ENCODE measurements at places on chromosomes 11 and 22.

DNA sequence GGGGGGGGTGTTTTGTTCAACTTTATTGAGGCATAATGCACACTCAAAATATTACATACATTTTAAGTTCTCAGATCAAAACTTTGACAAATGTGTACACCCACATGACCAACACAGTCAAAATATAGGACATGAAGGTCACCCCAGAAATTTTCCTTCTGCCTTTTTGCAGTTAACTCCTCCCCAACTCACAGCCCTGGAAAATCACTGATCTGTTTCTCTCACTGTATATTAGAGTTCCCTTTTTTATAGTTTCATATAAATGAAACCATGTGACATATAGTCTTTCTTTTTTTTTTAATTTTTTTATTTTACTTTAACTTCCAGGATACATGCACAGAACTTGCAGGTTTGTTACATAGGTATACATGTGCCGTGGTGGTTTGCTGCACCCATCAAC, 4.6 kb downstream of the TMPRSS5 start:
- DNase-seq = no peak

- no peak for DNase-seq
Observed at GRCh38 chr11:118109231-118109630, 22.5 kb upstream of the SMIM35 start.

- no peak for DNase-seq
Observed at GRCh38 chr11:93033093-93033492, 63.6 kb downstream of the MTNR1B start.

GRCh38 chr11:117569911-117570310, 227.1 kb downstream of the DSCAML1 start:
- DNase-seq = no peak

GRCh38 chr22:38415561-38416321, 39.3 kb downstream of the KCNJ4 start:
- DNase-seq = no peak

DNA sequence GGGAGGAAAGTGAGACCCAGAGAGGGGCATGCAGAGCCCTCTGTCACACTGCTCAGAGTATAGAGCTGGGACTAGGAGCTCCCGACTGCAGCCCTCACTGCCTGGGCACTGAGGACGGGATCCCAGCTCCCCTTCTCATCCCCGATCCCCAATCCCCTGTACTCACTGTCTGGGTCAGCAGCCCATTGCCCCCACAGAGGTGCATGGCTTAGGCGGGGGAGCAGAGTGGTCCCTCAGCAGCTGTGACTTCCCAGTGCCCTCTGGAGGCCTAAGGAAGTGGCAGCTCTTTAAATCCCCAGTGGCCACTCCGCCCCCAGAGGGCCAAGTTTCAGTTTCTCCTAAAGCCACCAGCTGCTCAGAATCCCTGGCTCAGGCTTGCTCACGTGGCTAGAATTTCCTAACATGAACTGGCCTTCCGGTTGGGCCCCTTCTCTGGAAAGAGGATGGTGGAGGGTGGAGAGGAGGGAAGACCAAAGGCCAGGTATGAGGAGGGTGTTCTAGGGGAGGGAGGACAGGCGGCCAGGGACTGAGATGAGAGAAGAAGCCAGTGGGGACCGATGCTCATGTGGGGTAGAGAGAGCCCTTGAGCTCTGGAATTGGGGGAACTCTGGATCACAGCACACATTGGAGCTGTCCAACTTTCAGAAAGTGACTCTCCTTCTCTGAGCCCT, at the start of gene BATF2:
BATF2 (minus strand) TSS at position 262 of the 671 bp plus-strand sequence; CDS start at position 205, 57 bp downstream.
- no peak for DNase-seq

Measured in epithelial cell of prostate (primary cell).